ENCODE measurements at places on chromosomes 4 and X. TPM values are rescaled to one million over a fixed set of nuclear protein-coding genes. Genes with fewer than 3 reads are reported as not detected.

Gene PDGFRA
- 157 TPM for total RNA-seq

Gene MAGEA11
- not detected for total RNA-seq

Gene TBC1D8B
- 10.4 TPM for total RNA-seq

Gene TKTL2
- total RNA-seq = not detected

Gene SCFD2
- total RNA-seq = 62.4 TPM

Gene RASL11B
- total RNA-seq = 0.28 TPM

Gene PDZD4
- 0.28 TPM for total RNA-seq

Gene WAS
- total RNA-seq = not detected

Gene VCX3A
- not detected for total RNA-seq

Gene PLP1
- 0.28 TPM for total RNA-seq

Gene RHOH
- not detected for total RNA-seq

Gene MSANTD1
- 0.28 TPM for total RNA-seq

Gene SOX3
- not detected for total RNA-seq

Measured in IMR-90 (cell line).